ENCODE measurements at places on chromosomes 5 and 9.
A peak's percentile ranks its signal among the peaks of the same experiment; 100 is the strongest.

DNA sequence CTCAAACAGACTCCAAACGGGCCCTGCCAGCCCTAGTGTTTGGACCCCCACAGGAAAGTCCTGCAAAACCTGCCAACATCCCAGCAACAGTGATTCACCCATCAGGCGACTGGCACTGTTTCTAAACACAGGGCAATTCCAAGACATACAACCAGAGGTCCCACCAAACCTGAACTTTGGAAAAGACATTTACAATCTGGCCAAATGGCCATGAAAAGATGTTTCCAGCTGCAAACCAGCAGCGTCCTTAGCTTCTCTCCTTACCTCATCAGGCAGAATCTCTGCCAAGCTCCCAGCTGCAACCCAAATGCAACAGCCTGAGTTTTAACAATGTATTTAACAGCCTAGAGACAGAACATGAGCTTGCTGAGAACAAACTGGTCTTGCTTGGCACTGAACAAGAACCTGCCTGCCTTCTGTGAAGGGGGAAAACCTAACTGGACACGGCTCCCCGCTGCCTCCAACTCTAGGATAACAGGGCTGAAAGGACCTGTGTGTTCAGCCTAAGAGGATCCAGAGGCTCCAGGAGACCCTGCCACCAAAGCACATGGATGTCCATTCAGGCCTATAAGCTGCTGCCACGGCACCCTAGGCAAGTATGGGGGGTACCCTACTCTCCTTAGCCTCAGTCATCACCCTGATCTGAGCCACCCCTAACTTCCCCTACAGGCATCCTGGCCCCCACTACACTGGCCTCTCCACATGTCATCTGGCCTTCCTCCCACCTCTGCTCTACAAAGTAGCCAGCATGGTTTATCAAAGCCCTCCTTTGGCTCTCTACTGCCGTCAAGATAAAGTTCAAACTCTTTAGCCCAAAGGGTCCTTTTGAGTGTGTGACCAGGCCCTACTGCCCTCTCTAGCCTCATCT, 5.6 kb downstream of the P4HA2 start:
- DNase-seq: no peak

DNA sequence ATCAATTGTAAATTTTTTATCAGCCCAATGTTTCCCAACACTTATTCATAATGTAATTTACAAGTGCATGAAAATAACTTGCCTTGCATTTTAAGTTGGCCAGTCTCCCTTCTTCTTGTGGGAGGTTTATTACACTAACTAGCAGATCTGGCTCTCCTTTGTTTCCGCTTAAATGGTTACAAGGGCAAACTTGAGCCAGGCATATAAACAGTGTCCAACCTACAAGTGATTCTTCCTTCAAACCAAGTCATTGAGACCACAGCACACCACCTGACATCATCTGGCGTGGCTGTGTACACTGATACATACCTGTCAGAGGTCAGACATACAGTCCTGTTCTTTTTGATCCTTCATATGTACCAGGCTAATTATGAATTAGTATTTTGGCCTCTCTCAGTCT, 80.1 kb downstream of the ALDH1A1 start:
- no peak for DNase-seq

- peak; percentile 12 for DNase-seq
Observed at GRCh38 chr9:132671620-132672412, 1.6 kb downstream of the GTF3C4 start.

DNA sequence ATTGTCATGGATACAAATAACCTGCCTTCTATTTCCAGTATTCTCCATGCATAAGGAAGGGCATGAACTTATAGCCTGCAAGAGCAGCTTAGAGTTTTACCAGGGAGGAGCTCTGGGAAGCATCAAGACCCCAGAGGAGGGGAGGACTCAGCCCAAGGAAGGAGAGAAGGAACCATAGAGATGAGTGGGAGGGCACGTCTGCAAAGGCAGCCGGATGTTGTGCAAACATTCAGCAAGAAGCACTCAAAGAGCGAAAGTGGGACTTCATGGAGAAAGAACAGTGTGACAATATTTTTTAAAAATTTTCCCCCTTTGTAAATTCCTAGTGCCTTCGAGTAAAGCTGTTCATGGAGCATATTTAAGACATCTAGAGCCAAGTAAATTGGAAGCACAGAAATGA, 270.1 kb upstream of the PTGER4 start:
- peak; percentile 96 for DNase-seq

GRCh38 chr5:120507197-120507596, 43.1 kb downstream of the PRR16 start:
- no peak for DNase-seq

GRCh38 chr5:78269088-78269703, 25.3 kb downstream of the AP3B1 start:
- DNase-seq: peak; percentile 22

DNA sequence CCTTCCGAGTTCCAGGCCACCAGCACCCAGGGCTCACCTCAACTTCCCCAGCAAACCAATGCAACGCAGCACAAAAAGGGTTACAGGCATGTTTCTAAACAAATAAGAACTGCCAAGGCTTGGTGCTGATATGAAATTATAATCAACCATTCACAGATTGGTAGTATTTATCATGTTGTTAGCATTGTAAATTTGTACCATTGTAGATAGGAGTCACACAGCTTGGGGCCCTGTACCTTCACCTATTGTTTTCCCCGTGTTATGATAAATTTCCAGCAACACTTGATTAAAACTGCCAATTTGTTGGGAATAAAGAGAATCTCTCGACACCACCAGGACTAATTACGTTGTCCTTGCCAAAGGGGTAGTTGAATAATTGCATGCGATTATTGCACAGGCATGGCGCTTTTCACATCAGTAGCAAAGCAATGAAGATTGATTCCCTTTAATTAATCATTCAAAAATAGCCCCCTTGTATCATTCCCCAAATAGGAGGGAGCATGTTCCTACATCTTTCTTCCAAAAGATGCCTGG, 454.1 kb downstream of the ZNF608 start:
- DNase-seq: no peak

GRCh38 chr5:12652201-12652600, 748.0 kb upstream of the CTNND2 start:
- DNase-seq: no peak

- DNase-seq: no peak
Observed at GRCh38 chr5:128213833-128214232, 130.3 kb downstream of the SLC12A2 start.

GRCh38 chr5:139038613-139039305, 159.4 kb downstream of the SIL1 start:
- DNase-seq: peak; percentile 4

- DNase-seq: no peak
Observed at GRCh38 chr5:23064710-23065109, 211.6 kb upstream of the CDH12 start.

GRCh38 chr9:76417394-76417793, 23.2 kb upstream of the RFK start:
- no peak for DNase-seq

GRCh38 chr9:22157276-22157675, 148.2 kb upstream of the CDKN2B start:
- no peak for DNase-seq

- DNase-seq: peak; percentile 23
Observed at GRCh38 chr9:126893079-126893478, 21.5 kb upstream of the RALGPS1 start.
